Activated CD4-positive, alpha-beta T cell treated with anti-CD3 and anti-CD28 coated beads, Interleukin-2, amount 50 U/mL, for 4 hours (primary cell): ENCODE measurements at places on chromosomes 3 and 15.

- DNase-seq = peak; percentile 15
Observed at GRCh38 chr3:151276687-151277042, 1.7 kb downstream of the P2RY14 start.

DNA sequence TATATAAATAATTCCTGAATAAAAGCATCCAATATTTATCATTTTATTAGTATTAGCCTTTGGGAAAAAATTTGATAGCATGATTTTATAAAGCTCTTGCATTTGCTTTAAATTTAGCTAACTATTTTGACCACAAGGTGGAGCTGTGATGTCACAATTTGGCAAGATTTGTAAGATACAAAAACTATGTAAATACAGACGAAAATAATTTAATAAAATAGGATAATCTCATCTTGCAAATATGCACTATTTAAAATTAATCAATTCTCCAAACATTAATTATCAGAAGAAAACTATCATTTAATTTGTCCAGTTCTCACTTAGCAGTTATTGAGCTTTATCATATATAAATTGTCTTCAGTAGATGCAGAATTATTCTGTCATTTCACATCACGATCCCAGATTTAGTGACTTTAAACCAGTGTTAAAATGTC lies 95.4 kb downstream of the PLOD2 start:
- DNase-seq = no peak

- no peak for DNase-seq
Observed at GRCh38 chr3:46104706-46105105, 77.4 kb upstream of the XCR1 start.

- no peak for DNase-seq
Observed at GRCh38 chr3:36786921-36787890, 22.9 kb upstream of the DCLK3 start.

DNA sequence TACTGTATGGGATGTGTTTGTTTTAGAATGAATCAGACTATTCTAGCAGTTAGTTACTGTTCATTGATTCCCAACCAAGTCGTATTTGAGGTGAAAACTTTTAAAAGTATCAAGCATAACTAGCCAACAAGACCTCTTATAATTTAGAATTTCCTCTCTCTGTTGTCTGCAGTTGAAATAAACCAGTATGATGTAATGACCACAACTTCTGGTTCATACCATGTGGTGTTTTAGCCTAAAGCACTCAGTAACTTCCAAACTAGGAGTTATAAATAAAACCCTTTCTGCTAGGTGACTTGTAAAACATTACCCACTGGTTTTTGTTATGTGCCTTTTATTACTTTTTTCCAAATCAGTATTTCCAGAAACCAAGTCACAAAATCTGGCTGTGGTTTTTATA lies 19.8 kb upstream of the P2RY12 start:
- no peak for DNase-seq

- no peak for DNase-seq
Observed at GRCh38 chr15:86894269-86894668, 814.6 kb downstream of the AGBL1 start.

GRCh38 chr15:45891766-45892165 lies 256.9 kb downstream of the SQOR start:
- DNase-seq = no peak

DNA sequence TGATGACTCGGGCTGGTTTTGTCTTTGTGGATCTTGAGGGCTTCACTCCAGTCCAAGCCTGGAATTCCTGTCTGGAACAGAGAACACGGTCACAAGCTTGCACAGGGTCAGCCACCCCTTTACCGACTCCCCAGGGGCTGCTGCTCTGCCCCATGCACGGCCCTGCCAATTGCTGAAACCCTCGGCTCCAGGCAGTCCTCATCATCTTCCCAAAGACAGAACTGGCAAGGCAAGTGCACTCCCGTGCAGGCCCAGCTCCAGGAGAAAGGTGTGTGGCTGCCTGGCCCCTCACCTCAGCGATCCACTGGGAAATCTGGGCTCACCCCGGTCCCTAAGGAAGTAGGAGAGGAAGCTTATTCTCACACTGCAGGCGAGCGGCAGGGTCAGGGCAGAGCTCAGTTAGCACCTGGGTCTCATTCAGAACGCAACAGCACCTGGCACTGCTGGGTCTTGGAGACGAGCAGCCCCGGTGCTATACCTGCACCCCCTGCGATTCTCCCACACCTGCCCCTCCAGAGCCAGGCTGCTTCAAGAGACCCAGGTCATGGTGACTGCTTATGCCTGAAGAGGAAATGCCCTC lies 7.2 kb downstream of the MAP6D1 start:
- no peak for DNase-seq

- no peak for DNase-seq
Observed at GRCh38 chr3:42750834-42751233, 22.2 kb downstream of the CCDC13 start.

DNA sequence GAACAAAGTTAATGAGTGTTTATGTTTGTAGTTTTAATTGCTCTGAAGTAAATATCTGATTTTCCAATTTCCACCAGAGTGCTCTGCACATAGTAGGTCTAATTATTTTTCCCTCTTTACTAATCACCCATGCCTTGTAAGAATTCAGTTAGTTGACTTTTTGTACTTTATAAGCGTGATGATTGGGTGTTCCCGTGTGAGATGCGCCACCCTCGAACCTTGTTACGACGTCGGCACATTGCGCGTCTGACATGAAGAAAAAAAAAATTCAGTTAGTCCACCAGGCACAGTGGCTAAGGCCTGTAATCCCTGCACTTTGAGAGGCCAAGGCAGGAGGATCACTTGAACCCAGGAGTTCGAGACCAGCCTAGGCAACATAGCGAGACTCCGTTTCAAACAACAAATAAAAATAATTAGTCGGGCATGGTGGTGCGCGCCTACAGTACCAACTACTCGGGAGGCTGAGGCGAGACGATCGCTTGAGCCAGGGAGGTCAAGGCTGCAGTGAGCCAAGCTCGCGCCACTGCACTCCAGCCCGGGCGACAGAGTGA lies 507 bp upstream of the VHL start:
- no peak for DNase-seq

DNA sequence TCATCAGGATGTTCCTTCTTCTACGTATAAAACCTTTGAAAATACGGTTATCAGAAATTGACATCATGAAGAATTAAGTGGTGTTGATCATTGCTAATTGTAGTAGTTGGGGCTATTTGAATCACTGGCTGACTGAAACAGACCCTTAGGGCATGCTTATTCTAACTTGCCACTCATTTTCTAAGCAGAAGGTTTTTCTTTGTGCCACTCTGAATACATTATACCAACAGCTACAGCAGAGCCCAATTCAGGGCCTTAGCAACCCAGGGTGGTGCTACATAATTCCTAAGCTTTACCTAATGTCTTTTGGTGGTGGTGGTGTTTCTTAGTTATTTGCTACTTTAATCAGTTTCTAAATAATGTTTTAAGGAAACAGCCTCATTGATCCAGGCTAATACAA lies 524.2 kb downstream of the NLGN1 start:
- no peak for DNase-seq

GRCh38 chr3:143084856-143085731 lies 34.5 kb upstream of the CHST2 start:
- no peak for DNase-seq

- no peak for DNase-seq
Observed at GRCh38 chr3:131733086-131733841, 230.5 kb upstream of the MRPL3 start.

GRCh38 chr3:19149368-19149767 lies 1.1 kb downstream of the KCNH8 start:
- DNase-seq = no peak

- no peak for DNase-seq
Observed at GRCh38 chr3:109355625-109356441, 18.5 kb upstream of the DPPA4 start.

GRCh38 chr15:50135031-50135551 lies 16.1 kb upstream of the ATP8B4 start:
- DNase-seq = no peak

DNA sequence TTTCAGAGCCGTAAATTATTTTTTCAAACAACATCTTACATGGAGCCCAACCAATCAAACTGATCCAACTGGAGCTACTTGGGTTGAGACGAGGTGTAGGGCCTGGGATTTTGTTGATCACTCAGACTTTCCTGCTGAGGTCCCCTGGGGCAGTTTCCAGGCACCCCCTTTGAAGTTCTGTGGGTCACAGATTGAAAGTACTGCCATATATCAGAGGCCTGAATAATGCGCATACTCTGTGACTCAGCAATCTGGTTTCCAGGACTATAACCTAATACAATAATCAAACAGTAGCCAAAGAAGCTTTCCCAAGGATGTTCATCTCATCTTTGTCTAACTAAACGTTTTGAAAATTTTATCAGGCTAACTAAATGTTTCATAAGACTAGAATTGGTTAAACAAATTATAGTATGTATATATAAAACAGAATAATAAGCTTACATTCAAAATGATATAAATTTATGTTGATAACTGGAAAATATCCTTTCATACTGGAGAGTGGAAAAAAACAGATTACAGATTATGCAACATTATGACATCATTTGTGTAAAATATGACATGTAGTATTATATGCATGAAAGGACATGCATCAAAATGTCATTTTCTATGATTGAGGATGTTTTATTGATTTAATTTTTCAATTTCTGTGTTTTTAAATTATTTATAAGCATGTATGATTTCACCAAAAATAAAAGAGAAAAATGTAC lies 617.1 kb downstream of the NTRK3 start:
- no peak for DNase-seq

DNA sequence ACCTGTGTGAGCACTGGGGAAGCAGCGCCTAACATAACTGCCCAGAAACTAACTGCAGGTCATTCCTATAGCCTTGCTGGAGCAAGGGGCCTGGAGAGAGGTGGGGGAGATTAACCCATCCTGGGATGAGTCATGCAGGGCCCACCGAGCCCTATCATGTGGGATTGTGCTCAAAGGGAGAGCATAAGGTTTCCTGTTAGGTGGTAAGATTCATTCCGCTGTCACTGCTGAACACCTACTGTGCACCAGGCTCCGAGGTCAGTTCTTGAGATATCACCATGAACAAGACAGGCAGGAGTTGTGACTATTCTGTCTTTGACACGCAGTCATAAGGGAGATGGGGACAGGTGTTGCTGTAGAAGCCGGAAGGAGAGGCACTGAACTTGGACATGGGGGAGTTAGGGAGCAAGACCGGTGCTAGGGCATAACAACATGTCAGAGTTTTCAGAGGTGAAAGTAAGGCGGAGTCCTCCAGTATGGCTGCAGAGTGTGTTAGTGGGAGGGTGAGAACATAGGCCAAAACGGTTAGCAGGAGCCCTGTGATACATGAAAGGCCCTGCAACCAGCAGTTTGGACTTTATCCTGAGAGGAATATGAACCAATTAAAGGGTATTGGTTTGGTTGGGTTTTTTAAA lies 2.4 kb downstream of the SLC25A38 start:
- DNase-seq = no peak

GRCh38 chr3:158152186-158152585 lies 42.3 kb downstream of the RSRC1 start:
- no peak for DNase-seq

- no peak for DNase-seq
Observed at GRCh38 chr3:140249188-140249587, 314.2 kb downstream of the CLSTN2 start.

DNA sequence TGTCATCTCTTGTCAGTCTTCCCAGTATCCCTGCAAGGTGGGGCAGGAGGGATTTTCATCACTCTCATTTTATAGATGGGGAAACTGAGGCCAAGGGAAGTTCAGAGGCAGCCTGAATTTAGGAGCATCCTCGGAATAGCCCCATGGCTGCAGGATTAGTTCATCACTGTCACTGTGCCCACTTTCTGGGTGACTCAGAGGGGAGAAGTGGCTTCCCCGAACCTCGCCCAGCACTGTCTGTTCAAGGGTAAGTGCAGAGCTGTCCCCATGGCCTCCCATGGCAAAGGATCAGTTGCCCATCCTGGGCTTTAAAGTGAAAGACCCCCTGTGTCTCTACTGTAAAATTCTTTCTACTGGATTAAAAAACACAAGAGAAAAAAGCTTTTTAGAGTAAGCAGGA lies 60.0 kb upstream of the SEC13 start:
- DNase-seq = no peak

DNA sequence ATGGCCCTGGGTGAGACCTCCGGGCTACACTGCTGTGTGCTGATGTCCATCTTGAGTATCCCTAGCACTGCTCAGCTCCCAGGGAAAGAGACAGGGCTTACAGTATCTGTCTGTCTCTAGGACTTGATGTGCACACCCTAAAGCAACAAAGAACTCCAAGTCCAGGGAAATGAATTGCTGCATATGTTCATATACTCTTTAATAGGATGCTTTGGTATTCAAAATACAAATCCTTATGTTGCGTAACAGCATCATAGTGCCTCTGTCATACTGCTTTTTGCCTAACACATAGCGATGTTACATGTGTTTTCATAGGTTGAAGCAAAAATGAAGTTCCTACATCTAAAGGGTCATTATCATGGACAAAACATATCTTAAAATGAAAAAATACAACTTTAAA lies 299.9 kb downstream of the SLC9A9 start:
- no peak for DNase-seq

GRCh38 chr15:56927816-56928215 lies 9.4 kb downstream of the TCF12 start:
- DNase-seq = no peak

GRCh38 chr15:53808058-53808706 lies 48.7 kb upstream of the WDR72 start:
- no peak for DNase-seq

DNA sequence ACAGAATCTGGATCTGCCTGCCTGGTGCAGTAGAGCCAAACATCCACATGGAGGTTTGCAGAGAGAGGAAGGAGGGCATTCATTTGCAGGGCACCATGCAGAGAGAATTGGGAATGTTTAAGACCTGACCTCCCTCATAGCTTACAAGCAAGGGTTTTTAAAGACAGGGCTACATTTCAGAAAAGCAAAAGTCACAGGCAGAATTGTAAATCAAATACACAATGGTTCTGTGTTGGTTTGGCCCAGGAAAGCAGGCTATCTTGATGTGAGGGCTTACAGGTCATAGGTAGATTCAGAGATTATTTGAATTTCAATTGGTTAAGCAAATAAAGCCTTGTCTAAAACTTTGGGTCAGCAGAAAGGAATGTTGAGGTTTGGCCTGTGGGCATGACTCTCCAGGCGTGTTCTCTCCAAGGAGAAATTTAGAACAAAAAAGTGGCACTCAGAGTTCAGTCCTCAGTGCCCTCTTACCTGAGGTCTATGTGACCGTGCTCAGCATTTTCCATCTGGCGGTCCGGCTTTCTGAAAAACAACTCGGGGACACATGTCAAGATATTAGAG lies 91.5 kb downstream of the CD47 start:
- no peak for DNase-seq

- DNase-seq = no peak
Observed at GRCh38 chr15:39699516-39700374, 82.9 kb downstream of the FSIP1 start.

- DNase-seq = no peak
Observed at GRCh38 chr15:55084216-55084615, 112.5 kb downstream of the RSL24D1 start.
